Hindlimb muscle (tissue), 1 donor: ENCODE measurements at places on chromosomes 3 and 15. TPM values are rescaled to one million over a fixed set of nuclear protein-coding genes. Genes with fewer than 3 reads are reported as not detected.

FGD5 gene
- 20.1 TPM for polyA plus RNA-seq

STRIT1 gene
- polyA plus RNA-seq, result 24.2 TPM

ADGRG7 gene
- not detected for polyA plus RNA-seq

TM4SF18 gene
- 12.9 TPM for polyA plus RNA-seq

KBTBD13 gene
- polyA plus RNA-seq, result 1.7 TPM

TMC3 gene
- polyA plus RNA-seq, result 0.08 TPM

GRCh38 chr15:35496585-35496984, 49.4 kb downstream of the DPH6 start:
- no peak for DNase-seq

DNA sequence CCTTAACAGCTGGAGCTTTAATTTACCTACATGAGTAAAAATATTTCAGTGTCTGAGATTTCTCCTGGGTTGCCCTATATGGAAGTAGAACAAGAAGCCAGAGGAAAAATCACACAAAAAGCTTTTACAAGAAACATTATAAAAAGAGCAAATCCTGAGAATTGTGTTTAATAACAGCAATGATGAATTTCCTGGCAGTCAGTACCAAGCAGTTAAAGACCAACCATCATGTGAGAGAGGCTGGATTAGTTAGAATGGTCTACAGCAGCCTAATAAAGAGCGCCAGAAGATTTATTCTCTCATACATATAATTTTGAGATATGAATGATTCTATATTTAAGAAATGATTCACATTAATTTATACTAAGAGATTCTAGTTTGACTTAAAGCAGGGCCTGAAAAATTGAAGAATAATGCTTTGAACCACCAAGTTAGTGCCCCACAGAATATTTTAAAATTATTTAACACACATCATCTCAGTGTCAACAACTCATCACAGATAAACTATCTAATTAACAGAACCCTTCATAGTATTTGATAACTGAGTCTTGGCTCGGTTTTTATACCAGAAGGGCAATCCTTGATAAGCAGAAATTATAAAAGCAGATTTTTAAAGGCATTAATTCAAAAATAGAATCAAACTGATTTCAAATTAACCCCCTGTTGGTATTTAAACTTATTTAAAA, 59.9 kb upstream of the DPH6 start:
- no peak for DNase-seq

- DNase-seq, result no peak
Observed at GRCh38 chr3:137766876-137767537, 2.9 kb downstream of the SOX14 start.

- DNase-seq, result no peak
Observed at GRCh38 chr15:47945872-47946650, 174.7 kb upstream of the SLC24A5 start.

DNA sequence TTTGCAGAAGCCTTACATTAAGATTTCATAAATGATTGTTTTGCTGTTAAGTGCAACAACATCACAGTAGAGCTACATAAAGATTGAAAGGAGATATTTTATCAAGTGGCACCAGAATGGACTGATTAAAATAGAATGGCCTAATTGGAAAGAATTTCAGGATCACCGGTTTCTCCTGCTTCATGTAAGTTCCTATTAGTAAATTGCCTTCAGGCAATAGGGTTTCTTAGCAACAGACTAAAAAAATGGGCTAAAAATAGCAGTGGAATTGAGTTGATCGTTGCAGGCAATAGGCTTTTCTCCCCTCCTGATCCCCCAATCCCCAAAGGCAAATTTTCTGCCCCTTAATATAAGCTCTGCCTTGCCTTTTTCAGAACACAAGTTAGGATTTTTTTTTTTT, 917 bp downstream of the LNP1 start:
- peak; percentile 59 for DNase-seq

- no peak for DNase-seq
Observed at GRCh38 chr3:194488055-194488742, 1.4 kb upstream of the ATP13A3 start.

- DNase-seq, result no peak
Observed at GRCh38 chr3:122021037-122021436, 1.0 kb downstream of the ILDR1 start.

- no peak for DNase-seq
Observed at GRCh38 chr3:186166491-186167288, 57.8 kb upstream of the ETV5 start.

DNA sequence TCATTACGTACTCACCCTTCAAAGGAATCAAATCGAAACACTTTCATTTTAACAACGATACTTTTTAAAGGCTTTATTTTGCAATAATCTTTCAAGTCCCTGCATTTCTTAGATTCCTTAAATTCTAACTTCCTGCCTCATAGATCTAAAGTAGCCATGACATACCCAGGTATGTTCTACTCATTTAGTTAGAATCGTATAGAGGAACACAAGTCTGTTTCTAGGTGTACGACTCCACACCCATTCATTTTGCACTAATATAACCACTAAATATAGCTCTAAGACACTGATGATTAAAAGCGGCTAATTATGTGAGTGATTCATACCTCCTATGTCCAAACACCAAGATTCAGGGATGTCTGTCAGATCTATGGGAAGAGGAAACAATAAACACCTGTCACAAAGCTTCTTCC, 1.3 kb downstream of the ATP13A3 start:
- DNase-seq, result no peak

DNA sequence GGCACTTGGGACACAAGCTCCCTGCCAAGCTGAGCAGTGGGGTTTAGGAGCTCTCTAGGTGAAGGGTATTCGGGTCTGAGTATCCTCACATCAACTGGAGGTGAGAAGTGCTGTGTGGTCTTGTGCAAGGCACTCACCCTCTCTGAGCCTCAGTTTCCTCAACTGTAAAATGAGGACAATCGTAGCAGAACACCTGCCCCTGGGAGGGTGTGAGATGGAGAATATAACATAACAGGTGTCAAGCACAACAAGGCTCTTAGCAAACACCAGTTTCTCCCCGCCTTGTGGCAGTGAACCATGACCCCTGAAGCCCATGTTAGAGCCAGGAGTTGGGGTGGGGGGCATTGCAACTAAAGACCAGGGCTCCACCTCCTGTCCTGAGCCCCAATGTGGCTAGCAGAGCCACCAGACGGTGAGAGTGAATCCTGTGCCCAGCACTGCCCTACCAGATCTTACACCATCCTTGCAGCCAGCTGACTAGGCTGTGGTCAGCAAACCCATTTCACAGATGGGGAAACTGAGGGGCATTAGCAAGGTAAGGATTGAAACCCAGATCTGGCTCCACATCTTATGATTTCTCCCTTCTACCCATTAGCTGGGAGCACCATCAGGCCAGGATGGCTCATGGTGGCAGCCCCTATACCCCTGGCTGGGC, 2.6 kb upstream of the PLXND1 start:
- DNase-seq, result no peak

DNA sequence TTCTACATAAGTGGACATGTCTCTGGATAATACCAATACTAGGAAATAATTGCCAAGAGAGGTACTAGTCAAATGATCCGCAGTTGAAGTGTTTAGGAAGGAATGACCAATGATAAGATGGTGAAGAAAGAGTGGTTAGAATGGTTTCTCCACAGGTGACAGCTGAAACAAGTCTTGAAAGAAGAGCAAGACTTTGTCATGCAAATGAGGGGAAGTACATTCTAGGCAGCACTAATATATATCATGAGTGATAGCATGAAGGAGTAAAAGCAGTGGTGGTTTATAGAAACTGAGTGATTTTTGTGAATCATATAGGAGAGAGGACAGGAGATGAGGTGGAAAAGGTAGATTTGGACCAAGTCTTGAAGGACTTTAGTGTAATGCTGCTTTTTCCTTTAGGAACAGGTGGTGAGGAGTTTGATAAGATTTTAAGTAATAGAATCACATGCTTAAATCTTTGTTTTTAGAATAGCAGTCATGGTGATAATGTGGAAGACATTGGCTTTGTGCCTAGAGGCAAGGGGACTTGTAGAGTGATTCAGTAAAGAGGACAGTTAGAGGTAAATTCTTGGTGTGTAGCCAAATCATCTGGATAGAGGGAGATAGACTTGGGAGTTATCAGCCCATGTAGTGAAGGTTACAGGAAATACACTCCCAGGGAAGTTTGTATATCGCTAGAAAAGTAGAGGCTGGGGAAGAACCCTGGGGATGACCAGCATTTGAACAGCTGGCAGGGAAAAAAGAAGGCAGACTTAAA, 31.9 kb downstream of the SLMAP start:
- no peak for DNase-seq

DNA sequence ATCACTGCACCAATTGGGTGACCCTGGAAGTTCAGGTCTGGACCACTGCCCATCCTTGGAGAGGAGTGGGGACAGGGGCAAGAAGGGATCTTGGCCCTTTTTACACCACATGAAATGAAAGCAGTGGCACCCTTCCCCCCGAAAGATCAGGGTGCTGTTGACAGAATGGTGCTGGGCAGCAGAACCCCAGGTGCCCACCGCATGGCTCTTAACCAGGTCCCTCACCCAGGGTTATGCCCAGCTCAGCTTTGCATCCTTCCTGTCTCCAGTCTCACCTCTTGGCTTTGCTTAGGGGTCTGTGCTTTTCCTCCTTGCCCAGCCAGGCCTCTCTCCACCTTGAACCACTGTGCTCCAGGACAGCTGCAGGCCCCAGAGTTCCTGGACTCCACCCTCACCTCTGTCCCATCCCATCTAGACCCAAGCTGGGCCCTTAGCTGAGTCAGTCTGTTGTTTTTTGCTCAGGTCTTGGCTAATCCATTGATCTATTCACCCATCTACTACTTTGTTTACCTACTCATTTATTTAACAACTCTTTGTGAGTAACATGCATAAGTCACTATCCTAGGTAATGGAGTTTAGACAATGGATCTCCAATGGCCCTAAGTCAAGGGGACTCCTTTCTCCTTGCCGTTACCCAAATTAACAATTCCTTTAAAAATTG, 77.1 kb upstream of the PRR23E start:
- no peak for DNase-seq

- DNase-seq, result no peak
Observed at GRCh38 chr15:27509014-27509413, 538.0 kb downstream of the GABRG3 start.

DNA sequence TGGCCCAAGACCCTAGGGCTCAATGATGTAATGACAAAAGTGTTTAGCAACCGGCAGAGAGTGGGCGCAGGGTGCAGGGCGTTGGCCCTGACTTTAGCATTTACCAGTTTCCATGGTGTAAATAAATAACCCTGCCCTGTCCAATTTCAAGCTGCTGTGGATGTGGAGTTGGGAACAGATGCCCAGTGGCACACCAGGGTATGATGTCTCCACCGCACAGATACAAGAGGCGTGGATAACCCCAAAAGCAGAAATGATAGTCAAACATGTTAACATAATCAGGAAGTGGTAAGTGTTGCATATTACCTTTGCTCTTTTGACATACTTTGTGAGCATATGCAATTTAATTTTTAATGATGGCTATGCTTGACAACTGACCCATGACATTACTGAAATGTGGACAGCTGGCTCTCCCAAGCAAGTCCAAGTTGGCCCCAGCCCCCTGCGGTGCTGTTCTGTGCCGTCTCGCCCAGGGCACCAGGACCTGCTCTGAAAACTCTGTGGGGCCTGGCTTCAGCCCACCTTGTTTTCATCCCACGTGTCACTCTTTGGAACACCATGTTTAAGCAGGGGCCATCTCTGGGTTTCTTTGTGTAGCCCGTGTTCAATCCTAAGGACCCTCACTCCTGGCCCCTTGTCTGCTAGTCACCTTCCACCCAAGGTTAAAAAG, 10.8 kb upstream of the ANPEP start:
- no peak for DNase-seq

DNA sequence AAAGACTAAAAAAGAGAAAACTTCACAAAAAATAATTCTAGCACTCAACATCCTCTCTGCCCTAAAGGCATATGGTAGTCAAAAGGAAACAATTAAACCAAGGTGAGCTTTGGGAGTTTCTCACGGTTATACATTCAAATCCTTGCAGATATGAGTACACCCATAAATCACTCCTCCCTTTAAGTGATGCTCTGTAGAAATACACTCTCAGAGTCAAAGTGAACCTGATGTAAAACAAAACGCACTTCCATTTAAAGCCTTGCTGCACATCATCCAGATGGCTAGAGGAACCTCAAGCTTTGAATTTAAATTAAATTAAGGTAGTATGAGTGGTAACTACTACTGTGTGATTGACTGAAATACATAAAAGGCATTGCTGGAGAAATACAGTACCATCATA, 36.0 kb upstream of the AADAC start:
- DNase-seq, result no peak
